ENCODE measurements at places on chromosomes 16 and 17.

- DNase-seq: no peak
These were observed 162.4 kb downstream of the HS3ST4 start for GRCh38 chr16:25854141-25854540.

DNA sequence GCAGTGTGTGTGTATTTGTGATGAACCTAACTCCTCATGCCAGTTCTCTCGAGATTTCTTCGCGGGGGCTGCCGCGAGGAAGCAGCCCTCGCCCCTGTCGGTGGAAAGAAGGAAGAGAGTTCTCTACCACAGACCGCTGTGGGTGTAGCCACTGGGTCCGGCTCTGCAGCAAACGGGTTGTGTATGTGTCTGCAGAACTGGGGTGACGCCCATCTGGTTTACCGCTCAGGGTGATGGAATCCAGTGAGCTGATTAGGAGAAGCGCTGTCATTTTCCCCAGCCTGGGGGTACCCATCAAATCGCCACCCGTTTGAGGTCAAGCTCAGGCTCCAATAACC lies 7.7 kb downstream of the CORO6 start:
- DNase-seq: peak; percentile 72

GRCh38 chr17:43449470-43450248 lies 34.1 kb upstream of the DHX8 start:
- DNase-seq: no peak

DNA sequence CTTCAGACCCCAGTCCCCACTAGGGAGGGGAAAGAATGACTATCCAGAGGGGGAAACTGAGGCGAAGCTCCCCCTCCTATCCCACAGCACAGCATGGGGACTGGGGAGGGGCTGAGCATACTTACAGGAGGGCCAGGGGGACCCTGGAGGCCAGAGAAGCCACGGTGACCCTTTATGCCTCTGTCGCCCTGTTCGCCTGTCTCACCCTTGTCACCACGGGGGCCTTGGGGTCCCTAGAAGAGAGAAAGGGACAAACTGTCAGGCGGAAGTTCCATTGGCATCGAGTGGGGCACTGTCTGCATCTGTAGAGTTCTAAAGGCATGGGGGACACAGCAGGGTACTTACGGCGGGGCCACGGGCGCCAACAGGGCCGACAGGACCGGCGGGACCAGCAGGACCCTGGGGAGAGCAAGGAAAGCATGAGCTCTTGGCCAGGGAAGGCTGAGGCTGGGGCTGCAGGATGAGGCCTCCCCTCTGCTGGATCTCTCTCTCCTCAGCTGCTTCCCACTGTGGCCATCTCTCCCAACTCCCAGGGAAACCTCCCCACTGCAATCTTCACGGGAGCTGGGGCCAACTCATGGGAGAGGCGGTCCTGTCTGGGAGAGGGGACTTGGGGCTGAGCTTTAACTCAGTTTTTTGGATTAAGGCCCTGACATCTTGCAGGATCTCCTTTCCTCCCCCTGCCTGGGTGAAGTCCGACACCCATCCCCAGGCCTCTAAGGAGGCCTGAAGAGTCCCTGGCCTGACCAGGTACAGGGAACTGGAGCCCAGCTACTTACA lies 13.5 kb downstream of the COL1A1 start:
- no peak for DNase-seq

- no peak for DNase-seq
These were observed 12.5 kb upstream of the PHF12 start for GRCh38 chr17:28963841-28964240.

DNA sequence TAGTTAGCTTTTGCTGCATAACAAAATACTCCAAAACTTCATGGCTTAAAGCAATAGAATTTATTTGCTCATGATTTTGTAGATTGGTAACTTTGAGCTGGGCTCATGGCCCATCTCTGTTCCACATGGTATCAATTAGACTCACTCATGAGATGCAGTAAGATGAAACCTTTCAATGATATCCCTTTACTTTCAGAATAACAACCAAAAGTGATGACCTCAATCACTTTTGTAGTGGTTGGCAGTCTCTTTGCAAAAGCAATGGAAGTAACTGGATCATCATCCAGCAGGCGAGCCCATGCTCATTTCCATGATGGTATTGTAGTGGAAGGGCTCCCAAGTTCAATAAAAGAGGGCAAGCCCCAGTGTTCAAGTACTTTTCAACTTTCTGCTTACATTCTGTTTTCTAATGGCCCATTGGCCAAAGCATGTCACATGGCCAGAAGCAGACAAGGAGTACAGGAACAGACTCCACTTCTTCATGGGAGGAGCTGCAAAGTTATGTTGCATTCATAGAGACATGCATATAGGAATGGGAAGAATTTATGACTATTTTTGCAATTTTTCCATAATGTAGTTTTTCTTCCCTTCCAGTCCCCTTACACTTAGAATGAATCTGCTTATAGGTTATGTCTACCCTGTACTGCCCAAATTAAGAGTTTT lies 41.7 kb downstream of the EFCAB5 start:
- no peak for DNase-seq

GRCh38 chr17:79042421-79043190 lies 18.6 kb downstream of the C1QTNF1 start:
- DNase-seq: peak; percentile 51

GRCh38 chr17:82331345-82331939 lies 2.1 kb downstream of the SECTM1 start:
- no peak for DNase-seq

DNA sequence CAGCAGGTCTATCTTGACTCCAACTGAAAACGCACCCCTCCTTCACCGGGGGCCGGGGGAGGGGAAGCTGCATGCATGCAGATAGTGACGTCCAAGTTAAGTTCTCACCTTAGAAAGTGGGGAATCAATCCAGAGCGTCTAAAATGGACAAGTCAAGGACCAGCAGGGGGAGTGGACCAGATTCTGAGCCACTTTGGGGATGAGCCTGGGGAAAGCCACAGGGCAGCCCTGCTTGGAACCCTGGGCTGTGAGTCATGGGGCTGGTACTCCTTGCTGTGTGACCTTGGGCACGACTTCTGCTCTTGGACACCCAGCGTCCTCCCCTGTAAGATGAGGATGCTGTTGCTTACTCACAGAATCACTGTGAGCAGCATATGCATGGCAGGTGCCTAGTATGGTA lies 9.1 kb downstream of the TNFRSF13B start:
- DNase-seq: no peak

DNA sequence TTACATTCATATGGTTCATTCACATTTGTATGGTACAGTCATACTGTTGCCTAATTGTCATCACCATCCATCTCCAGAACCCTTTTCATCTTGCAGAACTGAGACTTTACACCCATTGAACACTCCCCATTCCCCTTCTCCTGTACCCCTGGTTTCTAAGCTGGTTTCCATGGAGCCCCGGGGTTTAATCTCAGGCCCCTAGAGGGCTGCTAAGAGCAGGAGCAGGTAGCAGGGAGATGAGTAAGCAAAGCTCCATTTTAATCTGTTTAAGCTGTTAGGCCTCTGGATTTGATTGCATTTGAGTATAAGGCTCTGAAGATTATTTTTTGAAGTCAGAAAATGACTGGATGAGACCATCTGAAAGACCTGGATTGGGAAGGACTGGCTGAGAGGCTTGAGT lies 68.5 kb upstream of the RPL38 start:
- no peak for DNase-seq

DNA sequence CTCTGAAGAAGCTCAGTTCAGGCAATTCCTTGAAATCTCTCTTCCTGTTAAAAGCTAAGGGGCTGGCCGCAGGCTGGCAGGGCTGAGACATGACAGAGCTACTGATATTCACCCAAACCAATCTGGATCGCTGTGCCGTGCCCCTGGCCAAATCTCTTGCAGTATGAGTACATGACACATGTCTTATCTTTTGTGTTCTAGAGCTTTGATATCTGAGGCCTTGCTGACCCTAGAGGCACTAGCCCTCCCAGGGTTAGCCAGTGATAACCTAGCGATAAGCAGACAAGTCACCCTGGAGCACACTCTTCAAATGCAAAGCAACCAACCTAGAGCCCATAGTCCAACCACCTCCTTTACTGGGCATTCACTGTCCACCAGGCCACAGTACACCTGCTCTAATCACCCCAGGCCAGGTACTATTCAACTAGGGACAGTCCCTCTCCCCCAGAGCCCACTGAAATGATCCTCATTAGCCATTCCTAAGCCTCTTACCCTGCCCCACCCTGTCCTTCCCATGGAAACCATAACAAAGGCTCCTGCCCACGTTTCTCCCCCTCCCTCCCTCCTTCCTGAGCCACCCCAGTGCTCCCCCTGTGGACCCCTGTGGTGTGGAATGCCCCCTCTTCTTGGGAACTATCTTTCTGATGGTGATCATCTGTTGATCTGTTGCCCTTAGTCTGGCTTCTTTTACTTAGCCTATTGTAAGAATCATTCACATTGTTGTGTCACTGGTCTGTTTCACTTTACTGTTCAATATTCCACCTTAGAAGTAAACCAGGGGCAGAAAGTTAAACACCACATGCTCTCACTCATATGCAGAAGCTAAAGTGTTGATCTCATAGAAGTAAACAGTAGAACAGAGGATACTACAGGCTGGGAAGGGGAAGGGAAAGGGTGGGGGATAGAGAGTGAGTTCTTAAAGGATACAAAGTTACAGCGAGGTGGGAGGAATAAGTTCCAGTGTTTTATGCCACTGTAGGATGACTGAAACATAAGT lies 52.5 kb downstream of the TEKT5 start:
- DNase-seq: no peak

GRCh38 chr17:7839876-7840261 lies 5.9 kb downstream of the KDM6B start:
- peak; percentile 30 for DNase-seq

DNA sequence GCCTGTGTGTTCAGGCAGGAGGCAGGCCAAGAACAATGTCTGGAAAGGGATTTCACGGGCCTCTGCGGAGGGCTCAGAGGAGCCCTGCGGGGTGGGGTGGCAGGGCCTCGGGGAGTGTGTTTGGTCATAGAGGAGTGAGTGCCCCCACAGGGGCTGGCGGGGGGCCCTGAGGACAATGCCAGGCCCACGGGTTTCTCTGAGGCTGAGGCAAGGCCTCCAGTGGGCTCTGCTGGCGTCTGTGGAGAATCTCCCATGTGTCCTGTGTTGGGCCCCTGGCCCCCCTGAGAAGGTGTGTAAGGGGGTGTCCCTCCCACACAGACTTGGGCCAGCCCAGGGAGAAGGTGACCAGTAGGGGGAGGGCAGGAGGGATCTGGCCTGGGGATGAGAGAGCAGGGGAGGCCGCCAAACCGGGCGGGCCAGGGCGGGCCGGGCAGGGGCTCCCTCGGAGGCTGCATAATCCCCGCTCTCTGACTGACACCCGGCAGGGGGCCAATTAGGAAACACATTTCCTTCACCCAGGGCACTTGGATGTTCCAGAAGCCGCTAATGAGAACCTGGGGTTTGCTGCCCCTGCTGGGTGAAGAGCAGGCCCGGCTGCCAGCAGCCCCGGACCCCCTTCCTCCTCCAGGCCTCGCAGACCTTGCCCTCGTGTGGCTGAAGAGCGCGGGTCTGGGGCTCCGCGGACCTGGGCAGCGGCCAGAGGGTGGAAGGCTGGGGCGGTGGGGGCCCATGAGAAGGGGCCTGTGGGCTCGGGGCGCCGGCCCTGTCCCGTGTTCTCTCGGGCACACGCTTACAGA lies 204.2 kb downstream of the NTN1 start:
- no peak for DNase-seq

DNA sequence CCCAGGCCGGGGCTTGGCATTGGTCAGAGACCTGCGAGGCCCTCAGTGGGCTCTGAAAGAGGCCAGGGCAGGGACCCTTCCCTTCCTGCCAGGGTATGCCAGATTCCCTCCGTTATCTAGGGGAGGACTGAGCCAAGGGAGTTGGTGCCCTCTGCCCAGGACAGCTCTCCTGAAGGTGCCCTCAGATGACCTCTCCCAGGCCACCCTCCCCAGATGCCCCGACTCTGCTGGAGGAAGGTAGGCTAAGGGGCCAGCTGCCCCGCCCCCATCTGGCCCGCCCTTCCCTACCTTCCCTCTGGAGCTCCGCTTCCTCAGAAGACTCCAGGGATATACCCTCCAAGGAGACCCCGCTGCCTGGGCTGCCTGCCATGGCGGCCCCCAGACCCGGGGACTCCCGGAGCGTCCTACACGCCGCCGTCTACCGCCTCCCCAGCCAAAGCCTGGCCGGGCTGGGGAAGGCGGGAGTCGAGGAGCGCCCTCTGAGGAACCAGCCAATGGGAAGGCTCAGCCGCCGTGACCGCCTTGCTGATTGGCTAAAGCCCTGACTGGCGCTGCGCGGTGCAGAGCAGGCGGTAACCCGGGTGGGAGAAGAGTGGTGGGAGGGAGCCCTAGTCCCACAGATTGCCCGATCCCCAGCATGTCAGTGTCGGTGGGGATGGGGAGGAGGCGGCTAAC lies 7.0 kb downstream of the MPP2 start:
- peak; percentile 82 for DNase-seq

DNA sequence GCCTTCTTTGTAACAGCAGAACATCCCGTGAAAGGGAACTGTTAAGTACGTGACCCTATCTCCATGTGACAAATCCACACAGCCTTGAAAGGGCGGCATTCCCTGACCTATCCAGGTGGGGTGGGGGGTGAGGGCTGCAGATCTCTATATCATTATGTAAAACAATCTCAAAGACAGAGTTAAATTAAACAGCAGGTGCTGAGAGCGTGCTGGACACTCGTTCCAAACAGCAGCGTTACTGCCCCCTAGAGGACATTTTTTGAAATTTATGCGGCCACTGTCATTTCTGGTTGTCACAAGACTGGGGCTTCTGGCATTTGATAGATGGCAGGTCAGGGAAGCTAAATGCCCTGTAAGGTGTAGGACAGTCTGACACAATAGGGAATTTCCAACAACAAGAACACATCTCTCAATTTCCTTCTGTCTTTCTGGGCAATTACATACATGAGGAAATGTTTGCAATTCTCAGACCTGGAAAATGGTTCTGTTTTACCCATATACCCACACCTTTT lies 6.7 kb upstream of the SLC25A39 start:
- peak; percentile 74 for DNase-seq

- no peak for DNase-seq
These were observed 80.0 kb upstream of the CDH5 start for GRCh38 chr16:66286527-66286926.

DNA sequence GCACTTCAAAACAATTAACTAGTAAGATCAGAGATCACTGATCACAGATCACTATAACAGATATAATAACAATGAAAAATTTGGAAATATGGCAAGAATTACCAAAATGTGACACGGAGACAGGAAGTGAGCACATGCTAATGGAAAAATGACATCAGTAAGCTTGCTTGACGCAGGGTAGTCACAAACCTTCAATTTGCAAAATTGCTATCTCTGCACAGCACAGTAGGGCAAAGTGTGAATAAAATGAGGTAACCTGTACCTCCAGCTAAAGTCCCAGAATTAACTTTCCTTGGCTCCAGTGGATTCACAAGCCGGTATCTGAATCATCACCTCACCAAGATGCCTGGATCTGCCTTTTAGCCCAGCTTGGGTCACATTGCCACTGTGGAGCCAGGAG lies 4.2 kb upstream of the MMP2 start:
- DNase-seq: no peak

DNA sequence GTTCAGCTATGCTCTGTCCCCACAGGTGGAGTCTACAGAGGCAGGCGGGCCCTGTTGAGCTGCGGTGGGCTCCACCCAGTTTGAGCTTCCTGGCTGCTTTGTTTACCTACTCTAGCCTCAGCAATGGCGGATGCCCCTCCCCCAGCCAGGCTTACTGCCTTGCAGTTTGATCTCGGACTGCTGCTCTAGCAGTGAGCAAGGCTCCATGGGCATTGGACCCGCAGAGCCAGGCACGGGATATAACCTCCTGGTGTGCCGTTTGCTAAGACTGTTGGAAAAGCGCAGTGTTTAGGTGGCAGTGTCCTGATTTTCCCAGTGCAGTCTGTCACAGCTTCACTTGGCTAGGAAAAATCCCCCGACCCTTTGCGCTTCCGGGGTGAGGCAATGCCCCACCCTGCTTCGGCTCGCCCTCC lies 89.1 kb downstream of the BCAS3 start:
- DNase-seq: no peak

Data from CD4-positive, alpha-beta T cell treated with Interferon gamma for 1 hour (primary cell).